ENCODE measurements at places on chromosomes 2 and 18.

- DNase-seq, result no peak
Measured at GRCh38 chr2:85439025-85439472, 20.5 kb downstream of the SH2D6 start.

GRCh38 chr2:135775420-135775819 lies 33.8 kb downstream of the UBXN4 start:
- DNase-seq, result no peak

DNA sequence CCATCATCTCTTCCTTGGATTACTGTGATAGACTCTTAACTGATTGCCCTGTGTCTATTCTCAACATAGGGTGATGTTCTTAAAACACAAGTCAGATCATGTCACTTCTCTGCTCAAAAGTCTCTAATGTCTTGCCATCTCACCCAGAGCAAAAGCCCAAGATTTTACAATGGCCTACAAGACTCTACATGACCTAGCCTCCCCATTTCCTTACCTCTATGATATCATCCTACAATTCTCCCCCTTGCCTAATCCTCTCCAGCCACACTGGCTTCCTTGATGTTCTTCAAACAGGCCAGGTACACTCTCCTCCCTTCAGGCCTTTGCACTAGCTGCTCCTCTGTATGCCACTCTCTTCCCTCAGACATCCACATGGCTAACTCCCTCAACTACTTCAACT lies 55.1 kb downstream of the ROCK1 start:
- no peak for DNase-seq

- DNase-seq, result peak; percentile 86
Measured at GRCh38 chr2:143162123-143162837, 33.1 kb downstream of the ARHGAP15 start.

- DNase-seq, result no peak
Measured at GRCh38 chr2:5982193-5982902, 290.2 kb downstream of the SOX11 start.

DNA sequence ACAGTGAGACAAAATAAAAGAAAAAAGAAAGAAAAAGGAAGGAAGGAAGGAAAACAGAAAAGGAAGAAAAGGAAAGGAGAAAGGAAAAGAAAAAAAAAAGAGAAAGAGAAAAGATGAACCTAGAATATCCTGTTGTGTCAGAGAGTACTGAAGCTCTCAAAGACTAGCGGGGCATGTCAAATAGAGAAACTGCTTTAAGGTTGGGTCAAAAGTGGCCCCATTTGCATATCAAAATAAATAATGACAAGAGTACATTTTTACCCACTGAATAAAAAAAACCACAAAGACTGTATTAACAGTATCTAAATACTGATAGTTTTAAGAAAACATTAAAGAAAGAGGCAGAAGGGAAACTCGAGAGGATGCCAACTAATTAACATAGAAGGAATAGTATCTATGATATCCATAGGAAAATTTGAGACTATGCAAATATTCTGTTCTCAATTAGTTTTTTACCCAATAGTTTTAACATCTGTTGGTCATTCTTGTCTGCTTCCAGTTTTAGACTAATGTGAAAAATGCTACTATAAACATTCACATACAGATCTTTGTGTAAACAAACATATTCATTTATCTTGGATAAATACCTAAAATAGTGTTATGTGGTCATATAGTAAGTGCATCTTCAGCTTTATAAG lies 53.2 kb downstream of the SFXN5 start:
- no peak for DNase-seq

DNA sequence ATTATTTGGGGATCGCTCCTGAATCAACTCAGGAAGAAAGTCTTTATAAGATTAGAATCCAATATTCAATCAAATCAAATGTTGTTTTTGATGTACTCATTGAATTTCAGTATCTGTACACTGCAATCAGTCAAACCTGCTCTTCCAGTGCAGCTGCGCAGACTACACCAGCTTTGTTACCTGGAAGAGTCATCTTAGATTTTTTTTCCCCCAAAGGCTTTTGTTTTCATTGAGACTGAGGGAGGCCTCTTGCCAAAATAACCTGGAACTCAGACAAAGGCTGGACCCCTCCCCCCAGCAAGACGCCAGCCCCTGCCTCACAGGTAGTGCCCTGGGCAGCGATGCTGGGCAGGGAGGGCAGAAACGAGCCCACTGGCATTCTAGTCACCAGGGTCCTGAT lies 74.8 kb downstream of the ARHGEF4 start:
- no peak for DNase-seq

GRCh38 chr18:59760212-59760611 lies 63.0 kb upstream of the CCBE1 start:
- DNase-seq, result no peak

GRCh38 chr2:237154884-237155851 lies 69.5 kb downstream of the COPS8 start:
- no peak for DNase-seq

GRCh38 chr2:196792865-196793264 lies 6.6 kb downstream of the GTF3C3 start:
- DNase-seq, result no peak

- DNase-seq, result no peak
Measured at GRCh38 chr2:239053801-239054503, 206.1 kb downstream of the TWIST2 start.

GRCh38 chr2:205463466-205464025 lies 218.8 kb upstream of the NRP2 start:
- no peak for DNase-seq

GRCh38 chr2:8134473-8134932 lies 547.4 kb upstream of the ID2 start:
- DNase-seq, result no peak

DNA sequence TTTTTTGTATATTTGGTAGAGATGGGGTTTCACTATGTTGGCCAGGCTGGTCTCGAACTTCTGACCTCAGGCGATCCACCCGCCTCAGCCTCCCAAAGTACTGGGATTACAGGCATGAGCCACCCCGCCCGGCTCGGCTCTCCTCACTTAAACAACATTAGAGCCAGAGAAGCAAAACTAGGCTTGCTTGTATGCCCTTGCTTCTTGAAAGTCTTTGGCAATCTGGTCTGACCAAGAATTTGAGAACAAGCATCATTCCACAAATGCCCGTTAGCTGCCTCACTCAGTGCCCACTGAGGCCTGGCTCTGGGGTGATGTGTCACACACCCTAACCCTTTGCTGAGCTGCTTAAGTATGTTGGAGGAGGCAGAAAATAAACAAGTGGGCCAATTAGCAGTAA lies 33.5 kb downstream of the SOWAHC start:
- DNase-seq, result no peak

DNA sequence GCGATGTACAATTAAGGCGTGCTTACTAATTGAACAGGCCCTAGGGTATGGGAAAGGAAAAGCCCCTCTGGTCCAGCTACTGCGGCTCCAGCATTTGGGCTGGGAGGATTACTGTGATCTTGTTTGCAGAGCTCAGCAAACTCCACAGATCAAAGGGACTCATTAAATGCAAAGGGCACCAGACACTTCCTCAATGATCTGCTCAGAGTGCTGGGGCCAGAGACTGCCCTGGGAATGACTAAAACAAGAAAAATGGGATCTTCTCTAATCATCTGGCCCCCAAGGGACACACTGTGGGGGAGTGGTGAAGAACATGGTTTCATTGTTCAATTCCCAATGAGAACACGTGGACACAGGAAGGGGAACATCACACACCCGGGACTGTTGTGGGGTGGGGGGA lies 85.0 kb downstream of the MARCHF4 start:
- DNase-seq, result no peak

GRCh38 chr2:26550276-26551015 lies 72.5 kb upstream of the OTOF start:
- no peak for DNase-seq

- DNase-seq, result no peak
Measured at GRCh38 chr2:140842110-140842509, 1288.7 kb downstream of the LRP1B start.

DNA sequence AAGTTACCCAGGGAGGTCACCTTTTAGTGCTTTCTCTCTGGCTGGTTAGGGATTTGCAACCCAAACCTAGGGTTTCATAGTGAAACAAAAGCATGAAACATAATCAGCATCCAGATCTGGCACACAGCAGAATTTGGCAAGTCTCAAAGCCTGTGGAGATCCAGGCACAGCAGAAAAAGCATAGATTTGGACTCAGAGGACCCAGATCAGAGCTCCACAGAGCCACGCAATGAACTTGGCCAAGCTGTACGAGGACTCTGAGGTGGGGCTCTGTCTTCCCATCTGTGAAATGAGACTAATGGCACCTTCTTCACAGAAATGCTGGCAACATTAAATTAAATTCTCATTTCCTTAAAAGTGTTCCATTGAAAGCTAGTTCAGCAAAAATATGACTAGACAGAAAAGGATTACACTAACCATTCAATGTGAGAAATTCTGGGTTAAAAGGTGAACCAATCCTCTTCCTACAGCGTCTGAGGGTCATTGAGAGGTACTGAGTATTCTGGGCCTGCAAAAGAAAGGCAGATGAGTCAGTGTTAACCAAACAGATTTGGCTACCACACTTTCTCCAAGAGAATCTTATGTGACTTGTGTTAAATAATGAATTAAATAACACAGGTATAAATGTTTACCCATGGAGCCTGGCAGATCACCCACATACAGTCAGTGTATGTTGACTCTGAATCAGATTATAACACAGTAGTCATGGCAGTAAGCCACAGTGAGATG lies 266.3 kb downstream of the MREG start:
- DNase-seq, result no peak

GRCh38 chr2:13240789-13241487 lies 524.2 kb downstream of the TRIB2 start:
- DNase-seq, result peak; percentile 64

GRCh38 chr18:42644729-42645131 lies 470.8 kb downstream of the RIT2 start:
- no peak for DNase-seq

GRCh38 chr2:144310889-144311608 lies 208.9 kb downstream of the ZEB2 start:
- no peak for DNase-seq

GRCh38 chr2:141589314-141589713 lies 541.5 kb downstream of the LRP1B start:
- no peak for DNase-seq

DNA sequence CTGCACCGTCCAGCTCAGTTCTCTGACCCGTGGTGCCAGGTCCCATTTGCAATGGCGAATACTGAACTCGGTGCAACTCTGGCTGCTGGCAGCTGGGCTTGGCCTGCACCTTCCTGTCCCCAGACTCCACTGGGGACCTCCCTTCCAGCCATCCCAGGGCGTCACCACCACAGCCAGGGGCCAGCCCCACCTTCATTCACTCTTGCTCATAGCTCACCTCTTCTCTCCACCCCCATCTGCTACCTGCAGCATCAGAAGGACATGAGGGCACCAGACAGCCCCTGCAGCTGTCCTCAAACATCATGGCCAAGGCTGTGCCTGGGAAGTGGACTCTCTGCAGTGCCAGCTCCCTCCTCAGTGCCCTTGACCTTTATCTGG lies 16.2 kb upstream of the ALPI start:
- DNase-seq, result no peak

- peak; percentile 81 for DNase-seq
Measured at GRCh38 chr2:162153608-162154224, 1.7 kb upstream of the GCG start.

DNA sequence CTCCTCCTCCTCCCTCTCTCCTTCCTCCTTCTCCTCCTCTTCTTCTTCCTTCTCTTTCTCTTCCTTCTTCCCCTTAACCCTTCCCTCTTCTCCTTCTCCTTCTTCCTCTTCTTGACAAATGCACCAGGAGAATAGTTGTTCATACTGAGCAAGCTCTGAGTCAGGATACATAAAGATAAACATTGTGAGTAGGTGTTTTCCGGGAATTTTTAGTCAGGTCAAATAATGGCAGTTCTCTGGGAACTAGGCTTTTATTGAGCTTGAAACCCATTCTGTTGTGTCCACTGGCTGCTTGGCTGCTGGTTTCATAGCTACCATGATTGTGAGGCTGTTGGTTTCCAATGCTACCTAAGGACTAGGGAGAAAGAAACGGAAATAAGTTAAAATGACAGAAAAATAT lies 1144.7 kb upstream of the DDX18 start:
- DNase-seq, result no peak

DNA sequence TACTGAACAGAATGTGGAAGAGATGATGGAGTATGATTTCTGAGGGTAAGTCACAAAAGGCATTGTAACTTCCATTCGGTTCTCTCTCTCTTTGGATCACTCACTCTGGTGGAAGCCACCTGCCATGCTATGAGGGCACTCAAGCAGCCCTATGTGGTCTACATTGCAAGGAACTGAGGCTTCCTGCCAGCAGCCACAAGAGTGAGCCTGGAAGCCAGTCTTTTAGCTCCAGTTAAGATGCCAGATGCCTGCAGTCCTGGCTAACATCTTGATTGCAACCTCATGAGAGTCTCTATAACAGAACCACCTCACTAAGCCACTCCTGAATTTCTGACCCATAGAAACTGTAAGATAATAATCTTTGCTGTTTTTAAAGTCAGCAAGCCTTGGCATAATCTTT lies 935.7 kb downstream of the LRP1B start:
- no peak for DNase-seq

GRCh38 chr18:22088029-22088428 lies 81.4 kb upstream of the GATA6 start:
- no peak for DNase-seq

GRCh38 chr2:112541315-112542122 lies 746 bp upstream of the POLR1B start:
- peak; percentile 77 for DNase-seq

GRCh38 chr18:58139459-58140386 lies 95.7 kb downstream of the NEDD4L start:
- no peak for DNase-seq

GRCh38 chr2:37326285-37326684 lies 1.7 kb upstream of the PRKD3 start:
- no peak for DNase-seq

DNA sequence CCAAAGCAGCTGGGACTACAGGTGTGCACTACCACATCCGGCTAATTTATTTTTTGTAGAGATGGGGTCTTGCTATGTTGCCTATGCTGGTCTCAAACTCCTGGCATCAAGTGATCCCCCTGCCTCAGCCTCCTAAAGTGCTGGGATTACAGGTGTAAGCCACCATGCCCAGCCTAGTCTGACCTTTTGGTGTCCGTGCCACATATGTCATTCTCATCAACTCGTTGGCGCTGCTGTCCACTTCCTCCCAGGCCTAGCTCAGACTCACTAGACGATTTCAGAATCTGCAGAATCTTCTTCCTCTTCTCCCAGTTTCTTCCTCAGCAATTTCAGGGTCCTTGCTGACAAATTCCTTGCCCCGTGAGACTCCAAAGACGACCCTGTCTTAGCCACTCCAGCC lies 39.8 kb upstream of the DNMT3A start:
- no peak for DNase-seq

All from Karpas-422 (cell line).